IMR-90 (cell line): ENCODE measurements at places on chromosomes 16 and 17. TPM values are rescaled to one million over a fixed set of nuclear protein-coding genes. Genes with fewer than 3 reads are reported as not detected.

TNP2 gene
- total RNA-seq = not detected in 2 replicates

DNA sequence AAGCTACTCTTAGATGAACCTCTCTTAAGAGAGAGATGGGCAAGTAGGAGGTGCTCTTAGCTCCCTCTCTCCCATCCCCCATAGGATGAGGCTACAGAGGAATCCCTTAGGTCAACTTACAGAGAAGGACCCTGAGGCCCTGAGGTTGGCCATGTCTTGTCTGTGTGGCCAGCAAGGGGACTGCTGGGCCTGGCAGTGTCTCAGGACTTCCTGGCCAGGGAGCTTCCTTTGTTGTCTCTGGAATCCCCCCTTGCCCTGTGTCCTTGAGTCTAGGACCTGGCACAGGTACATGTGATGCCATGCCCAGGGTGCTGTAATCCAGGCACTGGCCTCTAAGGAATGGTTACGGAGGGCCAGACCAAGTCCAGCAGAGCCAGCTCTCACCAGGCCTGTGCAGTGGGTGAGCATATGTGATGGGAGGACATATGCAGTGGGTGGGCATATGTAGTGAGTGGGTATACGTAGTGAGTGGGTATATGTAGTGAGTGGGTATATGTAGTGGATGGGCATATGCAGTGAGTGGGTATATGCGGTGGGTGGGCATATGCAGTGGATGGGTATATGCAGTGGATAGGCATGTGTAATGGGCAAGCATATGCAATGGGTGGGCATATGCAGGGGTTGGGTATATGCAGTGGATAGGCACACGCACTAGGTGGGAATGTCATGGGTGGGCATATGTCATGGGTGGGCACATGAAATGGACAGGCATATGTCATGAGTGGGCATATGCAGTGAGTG is 20.3 kb upstream of the PECAM1 start:
- H3K27me3 ChIP-seq = peaks cover 14% of the 10 kb centered on the region
- no peak overlapping the region for H3K27ac ChIP-seq
- no peak for DNase-seq
- H3K36me3 ChIP-seq = no peaks in the 10 kb centered on the region

- H3K4me1 ChIP-seq = peaks cover 1% of the 10 kb centered on the region; the same call in 1 of the 2 replicates
- no peak overlapping the region for H3K27ac ChIP-seq
- H3K4me3 ChIP-seq = no peak overlapping the region
- no peaks in the 10 kb centered on the region for H3K36me3 ChIP-seq
- no peak for DNase-seq
- H3K27me3 ChIP-seq = peaks cover 73% of the 10 kb centered on the region
These were observed 1.9 kb downstream of the RTN4RL1 start for GRCh38 chr17:2023256-2023655.

GRCh38 chr17:78019367-78019975 is 61.0 kb downstream of the TNRC6C start:
- no peaks in the 10 kb centered on the region for H3K27me3 ChIP-seq
- DNase-seq = peak; percentile 62
- no peak overlapping the region for H3K27ac ChIP-seq
- H3K4me1 ChIP-seq = no peaks in the 10 kb centered on the region; the same call in 1 of the 2 replicates
- H3K4me3 ChIP-seq = no peak overlapping the region
- no peaks in the 10 kb centered on the region for H3K36me3 ChIP-seq

DNA sequence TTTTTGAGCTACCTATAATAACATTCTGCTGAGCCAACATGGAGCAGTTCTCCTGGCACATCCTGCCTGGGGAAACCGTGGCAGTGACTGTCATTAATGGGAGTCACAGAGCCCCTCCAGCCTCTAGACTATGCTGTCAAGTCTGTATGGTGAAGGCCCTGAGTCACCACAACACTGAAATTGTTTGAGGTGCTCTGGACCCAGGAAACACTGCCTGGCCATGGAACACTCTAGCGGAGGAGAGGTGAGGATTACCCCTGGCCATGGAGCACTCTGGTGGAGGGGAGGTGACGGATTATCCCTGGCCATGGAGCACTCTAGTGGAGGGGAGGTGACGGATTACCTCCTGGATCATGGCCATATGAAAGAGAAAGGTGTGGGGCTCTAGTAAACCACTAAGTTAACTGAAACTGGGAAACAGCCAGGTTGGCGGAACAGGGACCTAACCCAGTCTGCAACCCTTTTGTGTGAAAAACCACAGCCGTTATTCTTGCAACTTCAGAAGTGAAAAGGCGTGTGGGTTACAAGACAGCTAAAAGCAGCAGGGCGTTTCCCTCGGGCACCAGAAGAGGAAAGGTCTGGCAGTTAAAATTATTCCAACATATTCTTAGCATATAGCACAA is 156.7 kb downstream of the KCNJ12 start:
- H3K4me3 ChIP-seq = no peak overlapping the region
- H3K27ac ChIP-seq = no peak overlapping the region
- no peaks in the 10 kb centered on the region; the same call in 1 of the 2 replicates for H3K4me1 ChIP-seq
- no peaks in the 10 kb centered on the region for H3K27me3 ChIP-seq
- no peak for DNase-seq

DNA sequence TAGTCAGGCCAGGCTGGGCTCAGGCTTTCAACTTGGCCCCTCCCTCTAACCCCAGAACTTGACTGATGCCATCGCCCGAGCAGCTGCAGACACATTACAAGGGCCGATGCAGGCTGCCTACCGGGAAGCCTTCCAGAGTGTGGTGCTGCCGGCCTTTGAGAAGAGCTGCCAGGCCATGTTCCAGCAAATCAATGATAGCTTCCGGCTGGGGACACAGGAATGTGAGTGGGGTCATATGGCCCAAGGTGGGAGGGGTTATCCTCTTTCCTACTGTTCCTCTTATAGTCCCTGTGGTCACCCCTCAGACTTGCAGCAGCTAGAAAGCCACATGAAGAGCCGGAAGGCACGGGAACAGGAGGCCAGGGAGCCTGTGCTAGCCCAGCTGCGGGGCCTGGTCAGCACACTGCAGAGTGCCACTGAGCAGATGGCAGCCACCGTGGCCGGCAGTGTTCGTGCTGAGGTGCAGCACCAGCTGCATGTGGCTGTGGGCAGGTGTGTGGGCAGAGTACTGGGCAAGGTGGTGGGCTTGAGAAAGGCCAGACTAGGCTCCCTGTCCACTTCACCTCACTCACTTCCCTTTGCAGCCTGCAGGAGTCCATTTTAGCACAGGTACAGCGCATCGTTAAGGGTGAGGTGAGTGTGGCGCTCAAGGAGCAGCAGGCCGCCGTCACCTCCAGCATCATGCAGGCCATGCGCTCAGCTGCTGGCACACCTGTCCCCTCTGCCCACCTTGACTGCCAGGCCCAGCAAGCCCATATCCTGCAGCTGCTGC is 2.1 kb upstream of the NRN1L start:
- H3K27ac ChIP-seq = no peak overlapping the region
- peaks cover 4% of the 10 kb centered on the region; the same call in 1 of the 2 replicates for H3K4me1 ChIP-seq
- H3K4me3 ChIP-seq = no peak overlapping the region
- peaks cover 68% of the 10 kb centered on the region for H3K36me3 ChIP-seq

EXOC3L1 gene
- not detected in 2 replicates for total RNA-seq

GRCh38 chr17:18247613-18248001 is 10.9 kb downstream of the FLII start:
- H3K36me3 ChIP-seq = peaks cover 83% of the 10 kb centered on the region
- H3K27ac ChIP-seq = no peak overlapping the region
- H3K4me3 ChIP-seq = no peak overlapping the region
- H3K27me3 ChIP-seq = no peaks in the 10 kb centered on the region

GRCh38 chr16:67137605-67138004 is 13.2 kb downstream of the B3GNT9 start:
- peak; percentile 31 for DNase-seq
- H3K36me3 ChIP-seq = peaks cover 53% of the 10 kb centered on the region
- H3K4me1 ChIP-seq = no peaks in the 10 kb centered on the region
- no peaks in the 10 kb centered on the region for H3K27me3 ChIP-seq
- no peak overlapping the region for H3K4me3 ChIP-seq
- H3K27ac ChIP-seq = no peak overlapping the region

DNA sequence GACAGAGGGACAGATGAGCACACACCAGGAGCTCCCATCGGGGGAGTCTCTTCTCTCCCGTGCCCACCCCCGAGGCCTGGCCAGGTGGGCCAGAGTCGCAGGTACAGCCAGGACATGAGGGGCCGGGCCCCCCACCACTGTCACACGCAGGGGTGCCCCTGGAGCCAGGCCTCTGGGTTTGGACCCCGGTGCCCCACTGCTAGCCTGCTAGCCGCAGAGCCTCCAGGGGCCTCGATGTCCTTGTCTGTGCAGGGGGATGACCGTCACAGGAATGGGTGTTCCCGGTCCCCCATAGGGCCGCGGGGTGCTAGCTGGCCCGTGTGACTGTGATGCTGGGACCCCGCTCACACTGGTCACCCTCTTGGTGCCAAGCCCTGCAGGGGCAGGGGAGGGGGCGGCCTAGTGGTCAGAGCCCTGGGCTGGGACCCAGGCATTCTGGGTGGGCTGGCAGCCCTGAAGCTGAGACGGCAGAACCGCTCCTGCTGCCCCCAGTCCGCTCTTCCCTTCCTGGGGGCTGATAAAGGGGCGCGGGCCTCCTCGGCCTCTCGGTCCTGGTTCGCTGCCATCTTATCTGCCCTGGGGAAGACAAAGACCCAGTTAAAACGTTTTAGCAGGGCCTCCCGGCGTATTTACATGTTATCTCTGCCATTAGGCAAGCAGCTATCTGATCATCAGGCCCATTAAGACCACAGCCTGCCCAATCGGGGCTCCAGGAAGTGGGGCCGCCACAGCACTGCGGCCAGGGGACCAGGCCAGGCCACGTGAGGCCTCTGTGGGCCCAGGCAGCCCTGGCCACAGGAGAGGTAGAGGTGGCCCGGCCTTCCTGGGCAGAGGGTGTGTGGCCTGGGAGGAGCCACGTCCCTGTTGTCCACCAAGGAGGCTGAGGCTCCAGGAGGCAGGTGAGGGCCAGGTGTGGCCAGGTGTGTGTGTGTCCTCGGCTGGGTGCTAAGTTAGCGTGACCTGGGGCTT is 57.2 kb upstream of the ZC3H18 start:
- no peak for DNase-seq
- H3K36me3 ChIP-seq = no peaks in the 10 kb centered on the region; the same call in 1 of the 2 replicates
- H3K4me3 ChIP-seq = no peak overlapping the region
- H3K27ac ChIP-seq = no peak overlapping the region
- no peaks in the 10 kb centered on the region for H3K4me1 ChIP-seq
- no peaks in the 10 kb centered on the region for H3K27me3 ChIP-seq

DNA sequence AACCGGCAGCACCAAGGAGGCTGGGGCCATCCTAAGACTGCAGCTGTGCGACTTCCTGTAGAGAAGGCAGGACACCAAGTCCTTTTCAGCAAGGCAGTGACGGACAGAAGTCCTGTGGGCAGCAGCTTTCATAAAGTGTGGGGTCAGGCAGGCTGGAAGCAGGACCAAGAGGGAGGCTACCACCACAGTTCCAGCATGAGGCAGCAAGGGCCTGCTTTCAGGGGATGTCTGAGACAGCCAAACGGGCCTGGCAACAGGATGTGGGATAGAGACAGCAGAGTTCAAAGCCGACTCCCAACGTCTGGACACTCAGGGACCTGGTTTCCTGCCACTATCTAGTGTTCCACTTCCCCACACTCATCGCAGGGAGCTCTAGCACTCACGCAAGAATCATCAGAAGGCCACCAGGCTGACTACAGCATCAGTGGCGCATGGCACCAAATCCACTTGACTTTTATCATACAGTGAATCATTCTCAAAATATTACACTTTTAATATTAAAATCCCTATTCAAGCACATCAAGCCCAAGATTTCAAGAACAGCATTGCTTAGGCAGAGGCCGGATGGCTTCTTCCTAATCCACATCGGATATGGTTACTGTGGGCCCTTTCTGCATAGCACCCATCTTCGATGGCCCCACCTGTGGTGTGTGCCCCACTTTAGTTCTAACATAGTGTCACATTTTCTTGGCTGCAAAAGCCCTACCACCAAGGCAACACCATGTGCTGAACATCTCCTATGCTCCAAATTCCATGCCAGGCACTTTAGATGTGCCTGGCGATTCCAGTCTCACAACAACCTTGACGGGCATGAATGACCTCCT is 5.2 kb downstream of the USP7 start:
- no peak overlapping the region for H3K4me3 ChIP-seq
- peak overlapping the region; percentile 7; the same call in 1 of the 2 replicates for H3K27ac ChIP-seq
- H3K4me1 ChIP-seq = peaks cover 37% of the 10 kb centered on the region
- no peaks in the 10 kb centered on the region for H3K27me3 ChIP-seq
- no peaks in the 10 kb centered on the region for H3K36me3 ChIP-seq
- peak; percentile 69 for DNase-seq

GRCh38 chr17:29103341-29103740 is 60.4 kb downstream of the PIPOX start:
- H3K27me3 ChIP-seq = no peaks in the 10 kb centered on the region
- peaks cover 4% of the 10 kb centered on the region for H3K4me1 ChIP-seq
- no peak overlapping the region for H3K27ac ChIP-seq
- no peak overlapping the region for H3K4me3 ChIP-seq

DNA sequence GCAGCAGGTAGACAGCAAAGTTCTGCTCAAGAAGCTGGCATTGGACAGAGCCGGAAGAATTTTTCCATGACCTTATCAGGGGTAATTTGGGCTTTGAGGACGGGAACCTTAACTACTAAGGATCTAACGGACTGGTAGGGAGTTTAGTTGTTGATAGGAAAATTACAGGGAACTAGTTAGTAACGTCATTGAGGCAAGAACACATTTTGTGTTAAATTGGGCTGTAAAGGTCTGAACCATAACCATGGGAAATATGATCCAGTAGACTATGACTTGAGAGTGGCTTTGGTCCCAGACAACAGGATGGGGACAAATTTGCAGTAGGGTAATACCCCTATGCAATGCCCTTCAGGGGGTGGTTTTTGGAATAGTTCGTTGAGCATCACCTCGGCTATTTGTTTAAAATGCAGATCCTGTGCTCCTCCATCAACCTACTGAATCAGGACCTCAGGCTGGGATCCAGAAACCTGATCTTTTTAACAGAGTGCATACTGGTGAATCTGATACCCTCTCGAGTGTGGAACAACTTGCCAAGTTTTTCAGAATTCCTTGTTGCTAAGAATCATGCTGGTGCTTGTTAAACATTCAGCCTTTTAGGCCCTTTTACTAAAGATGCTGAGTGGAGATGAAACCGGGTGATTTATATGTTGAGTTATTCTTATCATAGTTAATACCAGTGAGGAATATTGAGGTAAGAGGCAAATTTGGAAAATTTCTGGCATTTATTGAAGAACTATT is 255.1 kb downstream of the MAP2K6 start:
- no peaks in the 10 kb centered on the region for H3K36me3 ChIP-seq
- H3K4me3 ChIP-seq = no peak overlapping the region
- peak; percentile 65 for DNase-seq
- no peaks in the 10 kb centered on the region for H3K27me3 ChIP-seq
- H3K4me1 ChIP-seq = peaks cover 2% of the 10 kb centered on the region; the same call in 1 of the 2 replicates
